Stomach (tissue), 19 donors: ENCODE measurements at places on chromosomes 5 and 9. TPM values are rescaled to one million over a fixed set of nuclear protein-coding genes. Genes with fewer than 3 reads are reported as not detected.

SLC34A1 gene
- polyA plus RNA-seq = not detected

RORB gene
- polyA plus RNA-seq = 0.19 TPM

MCC gene
- polyA plus RNA-seq = 4.9 TPM

LRRC26 gene
- polyA plus RNA-seq = 1.00 TPM

SPATA31D4 gene
- polyA plus RNA-seq = not detected

MTX3 gene
- 5.0 TPM for polyA plus RNA-seq

TAF11L5 gene
- not detected for polyA plus RNA-seq

ADAMTSL1 gene
- 5.8 TPM for polyA plus RNA-seq

PRLR gene
- 0.92 TPM for polyA plus RNA-seq
